ENCODE measurements at places on chromosomes 3 and 15.

- no peak for DNase-seq
These were observed 104.9 kb upstream of the ASB14 start for GRCh38 chr3:57397175-57398026.

DNA sequence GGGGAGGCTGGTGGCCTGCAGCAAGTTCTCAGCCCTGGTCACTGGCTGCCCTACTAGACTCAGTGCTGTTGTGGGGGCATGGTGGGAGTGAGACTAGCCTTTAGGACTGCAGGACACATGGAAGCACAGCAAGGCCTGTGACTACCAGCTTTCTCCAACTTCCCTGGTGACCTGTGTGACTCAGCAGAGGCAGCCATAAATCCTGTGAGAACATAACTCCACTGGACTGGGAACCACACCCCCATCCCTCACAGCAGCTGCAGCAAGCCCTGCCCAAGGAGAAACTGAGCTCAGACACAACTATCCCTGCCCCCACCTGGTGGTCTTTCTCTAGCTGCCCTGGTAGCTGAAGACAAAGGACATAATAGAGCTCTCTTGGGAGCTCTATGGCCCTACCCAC is 111.3 kb downstream of the DCLK3 start:
- no peak for DNase-seq

GRCh38 chr3:138593488-138594149 is 441 bp downstream of the CEP70 start:
- DNase-seq = no peak

GRCh38 chr3:30577788-30578187 is 28.6 kb upstream of the TGFBR2 start:
- DNase-seq = no peak

- DNase-seq = no peak
These were observed 54.7 kb downstream of the TRPM1 start for GRCh38 chr15:31046759-31047359.

DNA sequence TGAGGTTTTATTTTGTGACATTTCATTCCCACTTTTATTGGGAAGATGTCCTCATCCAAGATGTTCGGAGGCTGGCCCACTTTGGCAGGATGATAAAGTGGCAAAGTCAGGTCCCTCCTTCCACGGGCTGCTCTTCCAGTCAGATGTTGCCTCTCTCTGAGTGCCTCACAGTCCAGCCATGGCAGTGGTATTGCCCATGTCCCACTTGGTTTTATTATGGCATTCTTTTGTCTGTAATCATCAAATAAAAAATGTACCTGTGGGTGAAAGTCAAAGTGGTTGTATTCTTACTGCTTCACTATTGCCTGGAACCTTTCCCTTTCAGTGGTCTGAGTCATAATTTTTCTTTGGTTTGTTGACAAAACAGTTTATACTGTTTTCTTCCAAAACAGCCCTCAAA is 20.2 kb downstream of the ARNT2 start:
- no peak for DNase-seq

- no peak for DNase-seq
These were observed 27.5 kb upstream of the EOMES start for GRCh38 chr3:27749643-27750042.

- no peak for DNase-seq
These were observed 22.6 kb downstream of the TGFBR2 start for GRCh38 chr3:30628901-30629590.

GRCh38 chr3:124831628-124832199 is 55.5 kb downstream of the ITGB5 start:
- no peak for DNase-seq

- DNase-seq = no peak
These were observed 130.4 kb upstream of the SLC7A14 start for GRCh38 chr3:170716172-170716805.

DNA sequence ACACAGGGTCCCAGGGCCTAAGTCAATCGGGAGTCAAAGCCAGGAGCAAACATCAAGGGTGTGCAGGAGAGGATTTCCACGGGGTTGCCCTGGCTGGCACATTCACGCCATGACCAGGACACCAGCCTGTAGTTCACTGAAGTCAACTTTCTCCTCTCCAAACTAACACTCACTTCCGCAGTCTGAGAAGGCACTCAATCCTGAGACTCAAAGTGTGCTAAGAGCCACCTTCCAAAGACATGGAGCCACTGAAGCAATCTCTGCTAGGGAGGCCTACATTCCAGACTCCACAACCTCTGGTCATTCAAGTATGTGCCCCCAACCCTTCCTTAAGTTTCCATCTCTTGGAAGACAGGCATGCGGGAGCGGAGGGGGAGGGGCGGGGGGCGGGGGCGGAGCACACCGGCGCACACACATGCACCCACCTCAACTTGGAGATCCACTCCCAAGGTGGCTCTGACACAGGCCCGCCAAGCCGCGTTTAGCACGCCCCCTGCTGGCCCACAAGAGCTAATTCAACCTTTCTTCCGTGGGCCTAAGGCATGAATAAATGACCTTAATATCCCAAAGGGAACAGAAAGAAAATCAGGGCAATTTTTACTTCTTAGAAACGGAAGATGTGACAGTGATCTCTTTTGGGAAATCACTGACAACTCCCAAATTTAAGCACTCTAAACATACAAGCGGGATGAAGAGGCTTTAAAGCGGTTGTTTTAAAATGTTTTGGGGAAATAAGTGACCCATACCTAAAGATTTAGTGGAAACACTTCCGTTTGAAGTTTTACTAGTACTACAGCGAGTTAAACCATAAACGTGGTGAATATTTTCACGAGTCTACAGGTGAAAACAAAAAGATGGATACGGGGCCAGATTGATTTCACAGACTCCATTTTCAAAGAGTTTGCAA is 162.5 kb upstream of the CHRNA7 start:
- peak; percentile 46 for DNase-seq

GRCh38 chr15:74520407-74520806 is 20.6 kb upstream of the ARID3B start:
- DNase-seq = no peak

DNA sequence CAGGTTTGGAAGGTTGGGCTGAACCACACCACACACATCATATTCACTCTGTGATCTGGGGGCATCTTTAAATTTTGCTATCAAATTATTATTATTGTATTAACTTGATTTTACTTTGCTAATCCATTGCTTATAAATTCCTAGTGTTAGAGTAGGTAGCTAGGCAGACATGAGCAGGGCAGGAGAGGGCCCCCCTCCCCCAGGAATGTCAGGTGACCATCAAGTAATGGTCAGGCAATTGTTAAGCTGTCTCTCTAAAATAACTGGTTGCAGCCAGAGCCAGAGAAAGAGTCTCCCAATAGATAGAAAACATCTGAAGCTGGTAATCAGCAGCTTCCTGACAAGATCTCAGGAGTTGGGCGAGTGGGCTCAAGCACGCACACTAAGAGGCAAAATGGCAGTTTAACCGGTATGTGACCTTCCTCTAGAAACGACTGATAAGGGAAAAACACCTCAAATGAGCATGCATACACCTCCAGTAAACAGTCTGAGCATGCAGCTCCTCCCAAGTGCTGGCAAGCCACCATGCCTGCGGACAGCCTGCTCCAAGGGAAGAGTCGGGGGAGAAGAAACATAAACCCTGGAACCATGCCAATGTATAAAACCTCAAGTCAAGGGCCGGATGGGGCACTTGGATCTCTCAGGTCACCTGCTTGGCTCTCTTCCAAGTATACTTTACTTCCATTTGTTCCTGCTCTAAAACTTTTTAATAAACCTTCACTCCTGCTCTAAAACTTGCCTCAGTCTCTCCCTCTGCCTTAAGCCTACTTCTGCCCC is 3.1 kb upstream of the CXCR6 start:
- no peak for DNase-seq

GRCh38 chr3:133055339-133055738 is 17.1 kb downstream of the TMEM108 start:
- DNase-seq = no peak

All from dorsolateral prefrontal cortex (tissue), 122 donors.